ENCODE measurements at places on chromosomes 12 and 14.

DNA sequence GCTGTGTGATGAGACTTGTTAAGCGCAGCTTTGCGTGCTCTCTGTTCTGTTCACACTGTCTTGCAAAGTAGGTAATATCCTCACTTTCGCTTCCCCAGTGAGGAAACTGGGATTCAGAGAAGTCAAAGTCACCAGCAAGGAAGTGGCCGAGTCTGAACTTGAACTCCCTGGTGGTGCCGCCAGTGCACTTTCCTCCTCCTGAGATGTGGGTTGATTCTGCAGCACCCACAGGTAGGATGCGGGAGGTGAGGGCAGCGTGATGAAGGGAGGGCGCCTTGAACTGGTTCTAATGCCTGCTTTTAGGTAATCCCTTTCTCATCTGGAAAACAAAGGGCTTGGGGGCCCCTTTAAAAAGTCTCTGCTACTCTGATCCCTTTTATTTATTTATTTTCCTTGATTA, 54.9 kb upstream of the IGF1 start:
- no peak for DNase-seq

- DNase-seq: peak; percentile 92
Observed at GRCh38 chr12:12870465-12870864, 20.9 kb upstream of the GPRC5A start.

GRCh38 chr14:50961605-50962221, 17.4 kb upstream of the PYGL start:
- peak; percentile 76 for DNase-seq

DNA sequence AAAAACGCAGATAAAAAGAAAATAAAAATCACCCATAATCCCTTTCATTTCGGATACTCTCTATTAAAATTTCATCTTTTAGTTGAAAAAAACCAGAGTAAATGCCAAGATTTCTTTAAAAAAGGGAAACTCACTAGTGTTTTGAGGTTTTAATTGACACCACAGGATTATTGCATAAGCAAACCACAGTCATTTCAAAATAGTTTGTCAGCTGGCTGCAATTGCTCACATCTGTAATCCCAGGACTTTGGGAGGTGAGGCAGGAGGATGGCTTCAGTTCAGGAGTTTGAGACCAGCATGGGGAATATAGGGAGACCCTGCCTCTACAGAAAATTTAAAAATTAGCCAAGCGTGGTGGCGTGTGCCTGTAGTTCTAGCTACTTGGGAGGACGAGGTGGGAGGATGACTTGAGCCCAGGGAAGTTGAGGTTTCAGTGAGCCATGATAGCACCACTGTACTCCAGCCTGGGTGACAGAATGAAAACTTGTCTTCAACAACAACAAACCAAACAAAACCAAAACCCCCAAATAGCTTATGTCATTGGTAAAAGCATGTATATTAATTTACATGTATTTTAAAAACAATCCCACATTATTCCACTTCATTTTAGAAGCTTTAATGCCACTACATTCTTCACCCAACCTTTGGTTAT, 48.8 kb downstream of the SYNE2 start:
- peak; percentile 50 for DNase-seq

DNA sequence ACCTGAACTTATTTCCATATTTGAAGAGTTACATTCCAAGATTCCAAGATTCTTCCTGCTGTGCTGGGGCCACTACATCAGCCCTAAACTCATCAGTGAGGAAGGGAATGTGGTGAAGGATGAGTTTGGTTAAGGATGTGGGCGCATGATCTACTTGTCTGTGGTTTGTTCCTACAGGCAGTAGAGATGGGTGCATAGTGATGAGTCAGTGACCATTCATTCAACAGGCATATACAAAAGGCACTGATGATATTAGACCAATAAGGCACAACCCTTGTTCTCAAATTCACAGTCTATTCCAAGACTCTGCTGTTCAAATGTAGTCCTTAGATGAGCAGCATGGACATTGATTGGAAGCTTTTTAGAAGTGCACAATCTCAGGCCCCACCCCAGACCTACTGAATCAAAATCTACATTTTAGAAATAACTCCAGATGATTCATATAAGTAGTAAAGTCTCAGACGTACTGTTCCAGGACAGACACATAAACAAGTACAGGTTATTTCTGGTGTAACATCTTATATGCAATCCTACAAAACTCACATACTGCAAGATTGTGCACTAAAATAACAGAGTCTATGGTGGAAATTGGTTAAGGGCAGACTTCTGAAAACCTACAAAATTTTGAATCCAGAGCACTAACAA, 47.7 kb upstream of the MAP3K9 start:
- DNase-seq: peak; percentile 95

- no peak for DNase-seq
Observed at GRCh38 chr14:58677517-58677916, 39.8 kb downstream of the DACT1 start.

- no peak for DNase-seq
Observed at GRCh38 chr14:23047751-23048693, 6.0 kb downstream of the PSMB11 start.

GRCh38 chr12:46983959-46984841, 95.2 kb upstream of the PCED1B start:
- DNase-seq: peak; percentile 73

DNA sequence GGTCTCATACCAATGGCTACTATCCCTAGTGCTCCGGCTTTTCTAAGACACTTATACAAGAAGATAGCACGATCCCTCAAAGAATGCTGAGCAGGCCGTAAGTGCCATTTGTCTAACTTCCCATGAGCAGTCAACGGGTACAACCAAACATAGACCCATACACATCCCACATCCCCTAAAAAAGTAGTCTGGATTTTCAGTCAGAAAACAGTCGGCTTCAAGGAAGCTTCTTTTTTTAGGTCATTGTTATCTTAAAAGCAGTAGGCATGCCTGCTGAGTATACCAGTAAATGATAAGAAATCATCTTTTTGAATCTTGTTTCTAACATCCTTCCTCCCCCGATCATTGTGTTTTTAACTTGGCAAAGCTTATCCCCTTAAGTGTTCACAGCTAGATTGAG, 19.8 kb downstream of the OSBPL8 start:
- DNase-seq: no peak

- peak; percentile 98 for DNase-seq
Observed at GRCh38 chr14:61561657-61562276, 133.5 kb upstream of the HIF1A start.

DNA sequence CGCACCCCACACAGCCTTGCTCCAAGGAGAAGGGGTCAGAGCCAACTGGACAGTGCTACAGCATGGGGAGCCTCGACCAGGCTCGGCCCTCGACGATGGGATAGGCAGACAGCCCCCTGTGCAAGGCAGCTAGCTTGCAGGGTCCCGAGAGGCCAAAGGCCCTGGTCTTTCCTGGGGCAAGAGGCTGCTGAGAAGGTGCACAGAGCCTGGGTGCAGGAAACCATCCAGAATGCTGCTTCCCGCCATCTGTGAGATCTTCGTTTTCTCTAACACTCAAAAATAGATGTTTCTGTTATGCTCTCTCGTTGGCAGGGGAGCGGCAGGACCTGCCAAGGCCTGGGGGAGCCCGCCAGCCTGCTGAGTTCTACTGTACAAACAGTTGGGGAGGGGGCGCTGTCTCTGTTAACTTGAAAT, 168.0 kb upstream of the RTL1 start:
- DNase-seq: no peak

DNA sequence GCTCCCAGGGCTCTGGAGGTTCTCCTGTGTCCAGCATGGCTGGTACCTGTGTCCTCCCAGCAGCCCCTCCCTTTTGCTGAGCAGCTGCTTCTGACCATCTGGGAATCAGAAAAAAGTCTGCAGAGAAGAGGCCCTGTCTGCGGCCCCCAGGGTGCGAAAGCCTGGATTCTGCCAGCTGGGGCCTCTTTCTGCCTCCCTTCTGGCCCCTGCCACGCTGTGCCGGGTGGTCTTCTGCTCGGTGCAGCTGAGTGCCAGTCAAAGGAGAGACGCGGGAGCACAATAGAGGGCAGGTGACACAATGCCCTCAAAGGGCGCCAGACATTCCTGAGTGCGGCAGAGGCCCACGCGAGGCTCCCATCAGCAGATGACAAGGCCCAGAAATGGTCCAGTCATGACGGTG, 12.6 kb downstream of the BTBD6 start:
- DNase-seq: no peak

DNA sequence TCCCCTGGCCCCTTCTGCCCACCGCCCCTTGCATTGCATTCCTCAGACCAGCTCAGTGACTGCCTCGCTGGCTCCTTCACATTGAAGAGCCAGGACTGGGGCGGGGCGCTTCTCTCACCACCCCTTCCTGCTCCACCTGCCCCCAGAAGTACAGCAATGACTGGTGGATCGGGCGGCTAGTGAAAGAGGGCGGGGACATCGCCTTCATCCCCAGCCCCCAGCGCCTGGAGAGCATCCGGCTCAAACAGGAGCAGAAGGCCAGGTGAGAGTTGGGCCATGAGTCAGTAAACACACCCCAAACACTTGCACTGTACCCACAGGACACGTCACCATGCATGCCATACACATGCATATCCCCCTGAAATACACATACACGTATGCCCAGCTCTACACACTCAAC, 5.8 kb downstream of the CACNB3 start:
- DNase-seq: peak; percentile 96

GRCh38 chr12:60689137-60689536, 1093.3 kb downstream of the SLC16A7 start:
- DNase-seq: peak; percentile 18

- peak; percentile 5 for DNase-seq
Observed at GRCh38 chr12:132886529-132887477, 602 bp downstream of the CHFR start.

GRCh38 chr12:85949253-85949652, 75.2 kb downstream of the NTS start:
- DNase-seq: no peak

DNA sequence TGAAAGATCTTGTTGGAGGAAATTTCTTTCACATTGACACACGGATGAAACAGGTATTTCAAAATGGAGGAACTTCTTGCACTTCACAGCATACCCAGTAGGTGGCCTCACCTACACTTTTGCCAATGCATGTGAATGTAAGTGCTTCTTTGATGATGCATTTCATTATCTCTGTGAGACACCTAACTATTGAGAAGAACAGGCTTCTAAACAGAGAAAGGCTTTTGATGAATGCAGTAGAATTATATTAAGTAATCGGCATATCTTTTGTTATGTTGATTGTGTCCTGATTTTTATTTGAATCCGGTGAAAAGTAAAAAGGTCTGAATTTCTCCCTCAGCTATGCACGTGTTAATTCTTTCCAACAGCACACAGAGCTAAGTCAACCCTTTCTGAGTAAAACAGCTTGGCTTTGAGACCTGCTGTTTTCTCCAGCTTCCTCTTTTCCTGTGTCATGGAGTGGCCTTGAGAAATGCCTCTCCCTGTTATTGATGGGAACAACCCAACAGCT, 399.0 kb downstream of the NAV3 start:
- DNase-seq: peak; percentile 67

GRCh38 chr12:62714774-62715721, 219.9 kb downstream of the PPM1H start:
- no peak for DNase-seq

GRCh38 chr12:116901612-116902011, 9.1 kb upstream of the FBXW8 start:
- DNase-seq: no peak

DNA sequence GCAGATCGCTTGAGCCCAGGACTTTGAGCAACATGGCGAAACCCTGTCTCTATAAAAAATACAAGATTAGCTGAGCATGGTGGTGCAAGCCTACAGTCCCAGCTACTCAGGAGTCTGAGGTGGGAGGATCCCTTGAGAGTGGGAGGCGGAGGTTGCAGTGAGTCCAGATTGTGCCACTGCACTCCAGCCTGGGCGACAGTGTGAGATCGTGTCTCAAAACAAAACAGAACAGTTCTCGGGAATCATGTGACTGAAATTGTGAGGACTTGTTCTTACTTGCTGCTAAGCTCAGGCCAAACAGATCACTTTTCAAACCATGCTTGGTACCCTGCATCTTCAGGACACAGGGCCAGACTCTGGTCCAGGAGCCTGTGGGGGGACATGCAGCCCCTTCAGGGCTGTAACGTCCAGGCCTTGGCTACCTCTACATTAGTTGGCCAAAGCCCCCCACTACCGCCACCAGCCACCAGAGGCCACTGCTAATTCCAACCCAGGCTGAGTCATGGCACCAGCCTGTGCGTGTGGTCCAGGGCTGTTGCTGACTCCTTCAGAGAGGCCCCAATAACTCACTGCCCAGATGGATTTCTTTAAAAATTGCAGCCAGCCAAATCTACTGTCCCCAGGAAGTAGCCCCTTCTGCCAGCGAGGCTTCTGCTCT, 33.4 kb upstream of the SYNDIG1L start:
- DNase-seq: peak; percentile 54

- peak; percentile 69 for DNase-seq
Observed at GRCh38 chr14:54976316-54976715, 50.6 kb downstream of the WDHD1 start.

DNA sequence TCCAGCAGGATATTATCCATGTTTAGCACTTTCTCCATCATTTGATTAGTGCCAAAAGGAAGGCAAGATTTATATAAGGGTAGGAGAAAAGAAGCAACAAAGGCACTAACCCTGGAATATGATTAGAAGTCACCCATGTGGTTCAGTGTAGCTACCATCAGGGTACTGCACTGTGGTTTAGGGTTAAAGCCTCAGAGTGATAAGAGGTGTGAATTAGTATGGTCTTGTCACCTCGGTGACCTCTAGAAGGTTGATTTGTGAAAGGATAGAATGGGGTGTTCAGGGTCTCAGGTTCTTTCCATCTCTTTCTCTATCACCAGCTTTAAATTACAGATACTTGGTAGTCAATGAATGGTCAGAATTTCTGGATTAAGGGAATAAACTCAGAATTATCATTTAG, 103.0 kb upstream of the TMTC2 start:
- DNase-seq: no peak

DNA sequence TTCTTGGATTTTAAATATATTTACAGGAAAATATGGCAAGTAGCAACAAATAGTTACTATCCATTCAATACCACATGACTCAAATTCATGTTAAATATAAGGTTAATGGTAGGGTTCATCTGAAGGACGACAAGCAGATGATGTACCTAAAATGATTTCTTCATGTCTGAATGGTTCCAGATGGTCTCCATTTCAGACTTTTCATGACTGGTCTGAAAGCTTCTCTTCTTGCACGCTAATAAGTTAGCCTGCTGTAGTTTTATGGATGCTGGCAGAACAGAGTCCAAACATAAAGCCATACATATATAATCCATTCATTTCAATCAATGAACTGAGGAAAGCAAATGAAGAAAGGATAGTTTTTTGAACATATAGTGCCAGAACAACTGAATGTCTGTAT, 257.0 kb upstream of the MGAT4C start:
- DNase-seq: no peak

- peak; percentile 36 for DNase-seq
Observed at GRCh38 chr14:78863143-78863542, 693.0 kb downstream of the NRXN3 start.

- DNase-seq: no peak
Observed at GRCh38 chr12:54416687-54417603, 2.1 kb downstream of the ITGA5 start.
